ENCODE measurements at places on chromosomes 6 and 20.

DNA sequence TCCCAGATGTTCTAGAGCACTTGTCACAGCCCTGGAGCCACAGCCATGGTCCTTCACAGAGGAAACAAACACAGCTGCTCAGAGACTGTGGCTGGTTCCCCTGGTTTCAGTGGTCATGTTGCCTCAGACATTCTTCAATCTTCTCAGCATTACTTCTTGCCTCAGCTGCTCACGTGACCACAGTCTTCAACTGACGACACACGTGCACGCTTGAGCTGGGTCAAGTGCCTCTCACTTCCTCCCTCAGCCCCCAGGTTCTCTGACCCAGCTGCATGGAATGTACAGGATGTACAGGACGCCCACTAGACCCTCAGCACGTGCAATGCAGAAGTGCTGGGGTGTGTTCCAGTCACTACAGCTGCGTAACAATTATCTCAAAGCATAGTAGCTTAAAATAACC is 159.8 kb upstream of the GGTLC1 start:
- DNase-seq, result no peak

- DNase-seq, result no peak
Observed at GRCh38 chr6:17182961-17183360, 81.1 kb downstream of the STMND1 start.

GRCh38 chr6:11653028-11653583 is 115.6 kb downstream of the TMEM170B start:
- no peak for DNase-seq

GRCh38 chr6:317448-318144 is 25.3 kb downstream of the DUSP22 start:
- DNase-seq, result no peak

GRCh38 chr6:79403086-79403485 is 134.1 kb downstream of the LCA5 start:
- DNase-seq, result no peak

GRCh38 chr6:150813993-150814359 is 51.5 kb upstream of the MTHFD1L start:
- no peak for DNase-seq

- peak; percentile 86 for DNase-seq
Observed at GRCh38 chr6:170438402-170438753, 114.7 kb downstream of the PSMB1 start.

Data from type B pancreatic cell (in vitro differentiated cells).